HuH-7 (cell line): ENCODE measurements at places on chromosomes 5 and 9.

- no peak for DNase-seq
Measured at GRCh38 chr5:119273391-119273839, 82.4 kb upstream of the TNFAIP8 start.

- no peak for DNase-seq
Measured at GRCh38 chr9:134736791-134737497, 95.3 kb downstream of the COL5A1 start.

DNA sequence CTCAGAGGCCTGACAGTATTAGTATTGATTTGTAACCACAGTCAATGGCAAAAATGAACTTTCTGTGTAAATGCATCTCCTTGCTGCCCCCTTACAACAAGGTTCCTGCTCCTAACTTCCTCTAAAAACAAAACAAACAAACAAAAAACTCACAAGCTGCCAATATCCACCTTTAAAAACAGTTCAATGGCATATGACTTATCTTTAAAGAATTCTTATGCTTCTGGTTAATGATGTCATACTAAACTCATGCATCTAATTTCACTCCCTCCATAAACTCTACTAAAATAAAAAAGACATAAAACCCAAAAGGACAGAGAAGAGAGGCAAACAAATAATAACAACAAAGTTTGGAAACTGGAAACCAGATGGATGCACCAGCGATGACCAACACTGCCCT is 9.0 kb upstream of the OR1N1 start:
- DNase-seq: no peak

DNA sequence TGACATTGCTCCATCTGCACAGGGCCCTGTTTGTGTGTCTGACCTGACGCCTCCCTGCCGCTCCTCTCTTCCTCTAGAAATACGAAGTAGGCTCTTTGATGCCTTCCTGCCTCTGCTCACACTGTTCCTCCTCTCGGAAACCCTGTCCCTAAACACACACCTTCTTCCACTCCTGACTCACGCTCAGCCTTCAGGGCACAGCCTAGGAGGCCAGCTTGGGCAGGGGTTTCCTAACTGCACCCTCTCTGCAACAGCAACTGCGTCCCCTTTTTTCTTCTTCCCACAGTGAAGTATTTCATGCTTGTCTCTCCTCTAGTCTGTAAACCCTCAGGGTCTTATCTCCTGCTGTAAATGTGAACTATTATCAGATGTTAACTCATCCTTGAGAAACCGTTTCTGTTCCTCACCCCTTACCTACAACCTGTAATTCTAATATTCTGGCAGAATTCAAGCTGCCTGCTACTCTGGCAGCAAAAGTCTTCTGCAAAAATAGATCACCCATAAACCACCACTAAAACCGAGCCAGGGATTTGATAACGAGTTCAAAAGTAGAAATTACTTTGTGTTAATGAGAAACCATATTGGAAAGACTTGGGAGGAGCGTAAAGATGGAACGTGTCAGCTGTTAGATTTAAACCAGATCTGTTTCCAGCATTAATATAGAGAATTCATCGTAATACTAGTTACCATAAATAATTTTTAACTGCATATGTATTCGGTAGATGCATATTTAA is 100.2 kb downstream of the DAPK1 start:
- DNase-seq: no peak

- peak; percentile 55 for DNase-seq
Measured at GRCh38 chr5:56481428-56482357, 248.6 kb upstream of the ANKRD55 start.

DNA sequence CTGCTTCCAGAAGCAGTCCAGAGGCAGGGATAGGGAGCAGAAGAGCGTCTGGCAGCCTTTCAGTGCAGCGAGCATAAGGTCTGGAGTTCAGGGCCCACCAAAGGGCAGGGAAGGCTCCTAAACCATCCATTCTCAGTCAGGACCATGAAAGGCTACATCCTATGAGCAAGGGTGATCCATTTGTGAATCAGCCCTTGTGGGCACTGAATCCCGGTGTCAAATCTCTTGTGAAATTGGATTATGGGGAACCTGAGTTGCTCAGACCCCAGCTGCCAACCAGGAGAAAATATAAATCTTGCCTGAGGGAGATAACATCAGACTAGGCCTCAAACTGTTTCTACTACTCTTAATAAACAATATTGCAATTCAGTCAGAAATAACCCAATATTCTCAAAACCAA is 204.4 kb downstream of the SYK start:
- DNase-seq: no peak

GRCh38 chr9:124202447-124202971 is 55.2 kb upstream of the NEK6 start:
- no peak for DNase-seq

- DNase-seq: no peak
Measured at GRCh38 chr5:157371655-157372471, 88.2 kb upstream of the NIPAL4 start.

- no peak for DNase-seq
Measured at GRCh38 chr9:27432308-27432707, 91.8 kb upstream of the IFNK start.

GRCh38 chr5:57174128-57174889 is 450 bp downstream of the GPBP1 start:
- DNase-seq: no peak

DNA sequence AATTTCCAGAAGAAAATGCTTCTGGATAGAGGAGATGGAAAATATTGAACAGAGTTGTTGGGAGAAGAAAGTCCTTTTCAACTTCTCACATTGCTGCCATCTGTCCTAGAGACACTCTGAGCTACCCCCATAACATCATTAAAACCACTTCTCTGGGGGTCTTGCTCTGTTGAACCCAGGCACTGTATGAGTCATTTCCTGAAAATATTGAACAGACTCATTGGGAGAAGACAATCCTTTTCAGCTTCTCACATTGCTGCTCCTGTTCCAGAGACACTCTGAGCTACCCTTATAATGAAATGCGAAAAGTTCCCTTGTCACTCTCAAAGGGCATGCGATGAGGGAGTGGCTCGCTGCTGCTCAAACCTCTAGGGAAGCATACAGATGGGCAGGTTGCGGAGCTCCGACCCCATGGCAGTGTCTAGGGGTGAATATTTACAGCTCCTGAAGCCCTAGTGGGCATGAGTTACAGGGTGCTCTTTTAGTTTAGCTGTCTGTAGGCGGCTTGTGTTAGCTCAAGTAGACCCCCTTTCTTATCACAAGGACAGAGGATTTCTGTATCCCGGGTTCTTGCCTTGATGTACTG is 90.7 kb downstream of the CDKN2A start:
- DNase-seq: no peak

DNA sequence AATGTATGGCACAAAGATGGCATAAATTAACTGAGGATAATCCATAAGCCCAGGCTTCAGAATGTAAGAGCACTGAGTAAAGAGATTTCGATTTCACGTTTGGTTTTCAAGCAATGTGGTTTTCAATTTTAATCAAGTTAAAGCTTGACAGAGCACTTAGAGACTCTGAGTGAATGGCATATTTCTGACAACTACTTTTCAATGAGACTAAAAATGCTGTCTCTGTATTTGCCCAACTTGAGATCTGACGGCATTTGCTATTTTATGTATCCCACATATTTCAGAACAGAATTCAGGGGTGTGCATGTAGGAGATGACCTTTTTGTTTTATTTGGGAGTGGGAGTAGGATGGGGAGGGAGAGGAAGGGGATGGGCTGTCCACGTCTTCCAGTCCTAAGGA is 280.3 kb upstream of the PANK3 start:
- no peak for DNase-seq

DNA sequence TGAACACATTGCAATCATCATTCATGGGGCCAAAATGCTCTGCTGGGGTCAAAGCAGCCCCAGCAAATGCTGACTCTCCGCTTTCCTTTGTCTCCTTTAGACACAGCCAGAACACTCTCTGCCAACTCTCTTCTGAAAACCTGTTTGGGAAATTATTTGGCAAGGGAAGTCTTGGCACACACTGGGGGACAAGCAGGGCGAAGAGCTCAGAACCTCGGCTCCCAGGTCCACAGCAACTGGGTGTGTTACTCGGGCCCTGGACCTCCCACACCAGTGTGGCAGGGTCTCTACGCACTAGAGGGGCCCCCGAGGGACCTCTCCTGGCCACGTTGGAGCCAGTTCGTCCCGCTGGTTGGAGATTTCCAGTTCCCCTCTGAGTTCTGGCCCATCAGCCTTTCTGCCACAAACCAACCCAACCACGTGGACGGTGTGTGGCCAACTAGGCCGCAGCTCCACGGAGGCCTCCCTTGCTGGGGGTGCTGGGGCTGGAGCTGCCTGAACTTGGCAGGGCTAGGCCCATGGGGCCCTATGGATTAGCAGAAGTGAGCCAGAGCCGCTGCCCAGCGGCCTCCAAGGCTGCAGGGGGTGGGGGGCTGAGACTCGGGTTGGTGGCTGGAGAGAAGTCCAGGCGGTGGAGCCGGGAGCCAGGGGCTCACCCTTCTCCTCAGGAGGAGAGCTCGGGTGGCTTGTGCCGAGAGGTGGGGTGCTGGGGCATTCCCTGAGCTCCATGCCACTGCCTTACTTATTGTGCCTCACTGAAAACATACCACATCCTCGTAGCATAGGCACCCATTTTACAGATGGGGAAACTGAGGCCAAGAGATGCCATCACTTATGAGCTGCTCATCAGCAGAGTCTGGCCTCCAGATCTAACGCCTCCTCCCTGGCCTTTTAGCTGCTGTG is 46.8 kb upstream of the RNU6ATAC start:
- no peak for DNase-seq

DNA sequence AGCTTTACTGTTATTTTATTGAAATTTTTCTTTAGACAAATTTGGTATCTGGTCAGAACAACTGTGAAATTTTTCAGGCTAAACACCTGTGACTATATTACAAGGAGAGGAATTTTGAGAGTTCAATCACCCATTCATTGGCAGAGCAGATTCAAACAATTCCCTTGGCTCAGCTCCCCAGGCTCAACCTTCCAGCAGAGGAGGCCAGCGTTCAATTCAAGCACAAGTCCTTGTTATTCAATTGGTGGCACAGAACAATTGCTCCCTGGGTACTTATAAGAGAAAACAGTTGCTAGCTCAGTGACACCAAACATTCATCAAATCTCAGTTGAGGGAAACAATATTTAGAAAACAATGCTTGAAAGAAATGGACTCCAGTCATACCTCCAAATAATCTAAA is 83.3 kb downstream of the SUSD1 start:
- no peak for DNase-seq

GRCh38 chr5:59178482-59178881 is 595.6 kb downstream of the RAB3C start:
- DNase-seq: no peak

DNA sequence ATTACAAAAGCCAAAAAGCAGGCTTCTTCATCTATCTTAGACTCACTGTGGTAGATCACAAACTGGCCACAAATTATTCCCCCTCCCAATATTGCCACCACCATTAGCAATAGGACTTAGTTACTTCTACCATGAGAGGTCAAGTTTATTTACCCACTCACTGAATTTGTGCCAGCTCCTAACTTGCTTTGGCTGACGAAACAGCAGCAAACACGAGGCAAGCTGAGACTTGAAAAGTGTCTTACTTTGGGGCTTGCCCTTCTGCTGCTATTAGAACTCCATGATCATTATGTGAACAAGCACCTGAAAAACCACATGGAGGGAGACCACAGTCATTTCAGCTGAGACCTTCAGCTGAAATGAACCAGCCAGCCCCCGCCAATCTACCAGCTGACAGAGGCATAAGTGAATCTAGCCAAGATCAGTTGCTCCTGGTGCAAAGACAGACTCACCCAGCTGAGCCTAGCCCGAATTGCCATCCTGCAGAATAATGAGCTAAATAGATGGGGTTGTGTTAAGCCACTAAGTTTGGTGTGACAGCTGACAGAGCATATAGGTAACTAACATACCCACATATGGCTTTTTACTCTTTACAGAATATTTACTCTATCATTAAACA is 5.7 kb downstream of the WDR41 start:
- no peak for DNase-seq

DNA sequence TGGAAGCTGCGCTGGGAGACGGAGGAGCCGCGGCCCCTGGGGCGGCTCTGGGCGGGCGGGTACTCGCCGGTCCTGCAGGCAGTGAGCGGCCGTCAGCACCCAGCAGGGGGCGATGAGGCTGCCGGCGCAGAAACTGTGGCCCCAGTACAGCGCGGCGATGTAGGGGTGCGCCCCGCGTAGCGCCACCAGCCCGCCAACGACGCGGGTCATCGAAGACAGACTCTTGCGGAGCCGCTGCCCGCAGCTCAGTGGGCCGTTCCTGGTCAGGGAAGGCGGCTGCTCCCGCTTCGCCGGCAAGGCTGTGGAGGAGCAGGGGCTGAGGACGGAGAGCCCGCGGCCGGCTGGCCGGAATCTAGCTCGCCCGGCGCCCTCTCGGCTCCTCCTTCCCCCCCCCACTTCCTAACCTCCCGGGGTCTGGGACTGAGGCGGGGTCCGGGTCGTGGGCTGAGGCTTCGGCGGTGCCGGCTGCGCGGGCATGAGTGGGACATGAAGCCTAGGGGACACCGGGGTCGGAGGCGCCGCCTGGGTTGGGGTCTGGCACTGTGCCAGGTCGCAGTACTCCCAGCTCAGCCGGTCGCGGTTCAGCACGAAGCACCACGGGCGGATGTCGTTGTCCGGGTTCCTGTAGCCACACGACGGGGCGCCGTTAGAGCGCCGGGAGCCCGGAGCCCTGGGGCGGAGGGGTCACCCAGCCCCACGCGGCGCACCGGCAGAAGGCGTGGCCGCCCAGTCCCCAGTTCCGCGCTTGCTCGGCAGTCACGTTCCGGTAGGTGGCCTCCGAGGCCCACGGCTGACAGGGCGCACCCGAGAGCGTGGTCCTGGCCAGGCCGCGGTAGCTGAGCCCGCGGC is 3.6 kb upstream of the PFN3 start:
- no peak for DNase-seq

DNA sequence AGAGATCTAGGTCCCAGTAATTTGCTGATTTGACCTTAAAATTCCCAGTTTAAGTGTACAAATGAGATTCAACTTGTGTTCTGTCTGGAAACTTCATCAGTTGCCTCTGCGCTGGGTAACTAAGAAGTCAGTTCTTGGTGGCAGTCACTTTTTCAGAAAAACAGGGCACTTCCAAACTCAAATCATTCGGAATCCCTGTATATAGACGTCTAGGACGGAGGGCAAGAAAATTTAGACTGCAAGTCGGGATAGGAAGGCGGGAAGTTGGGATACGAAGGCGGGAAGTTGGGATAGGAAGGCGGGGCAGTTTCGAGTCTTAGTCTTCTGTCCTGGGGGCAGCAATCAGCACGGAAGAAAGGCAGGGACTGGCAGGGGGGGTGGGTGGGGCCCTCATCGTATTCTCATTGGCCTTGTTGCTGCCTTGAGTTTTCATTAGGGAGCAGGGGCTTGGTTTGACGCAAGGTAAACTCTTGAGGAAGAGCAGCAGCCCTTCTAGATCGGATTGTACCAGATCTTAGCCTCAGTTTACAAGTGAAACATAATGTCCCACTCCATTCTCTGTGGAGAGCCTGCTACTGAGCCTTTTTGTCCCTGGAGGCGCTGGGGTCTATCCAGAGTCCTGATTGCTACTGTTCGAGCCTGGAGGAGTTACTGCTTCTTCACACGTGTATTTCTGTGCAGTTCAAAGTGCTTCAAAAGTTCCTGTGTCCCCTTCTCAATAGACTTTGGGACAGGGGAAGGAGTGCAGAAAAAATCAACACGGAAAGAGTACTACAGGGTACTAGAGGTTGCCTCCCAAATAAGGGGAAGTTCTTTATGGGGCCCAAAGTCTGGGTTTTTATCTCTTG is 2.7 kb upstream of the PURA start:
- no peak for DNase-seq

GRCh38 chr9:75941066-75941465 is 50.6 kb downstream of the PCSK5 start:
- DNase-seq: no peak

- no peak for DNase-seq
Measured at GRCh38 chr5:164002214-164002613, 496.8 kb downstream of the MAT2B start.
